NCI-H187 treated with DMSO at 0.1 percent for 48 hours (cell line): ENCODE measurements at places on chromosomes 7 and 10.
A peak's percentile ranks its signal among the peaks of the same experiment; 100 is the strongest.

DNA sequence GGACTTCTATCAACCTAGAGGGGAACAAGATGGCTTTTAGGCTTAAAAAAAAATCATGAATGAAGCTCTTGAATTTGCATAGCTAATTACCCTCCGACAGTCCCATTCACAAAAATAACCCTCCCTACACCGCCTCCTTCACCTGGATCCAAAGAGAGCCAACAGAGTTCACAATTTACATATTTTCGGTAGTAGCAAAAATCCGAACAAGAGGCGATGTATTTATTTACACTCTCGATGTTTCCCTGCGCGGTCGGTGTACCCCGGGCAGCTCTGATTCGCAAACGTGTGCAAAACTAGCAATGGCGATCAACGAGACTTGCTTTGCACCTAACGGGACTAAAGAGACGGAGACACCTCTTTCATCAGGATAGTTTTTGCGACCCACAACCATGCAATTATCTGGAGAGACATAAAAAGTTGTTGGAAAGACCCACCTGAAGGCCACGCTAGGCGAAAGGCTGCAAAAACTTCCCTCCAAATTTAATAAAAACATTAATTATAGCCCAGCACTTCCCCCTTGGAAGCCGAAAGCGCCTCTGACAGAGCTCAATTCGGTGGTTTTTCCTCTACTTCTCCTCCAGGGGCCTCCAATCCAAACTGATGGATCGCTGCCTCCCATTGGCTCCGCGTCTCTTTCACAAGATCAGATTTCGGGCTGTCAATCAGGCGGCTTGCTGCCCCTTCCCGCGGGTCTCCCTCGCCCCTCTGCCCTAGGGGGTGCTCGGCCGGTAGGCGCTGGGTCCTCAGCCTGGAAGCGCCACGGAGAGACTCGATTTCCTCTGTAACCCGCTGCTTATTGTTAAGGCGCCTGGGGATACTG lies at the start of gene ETV1:
TSS of gene ETV1 (minus strand) at position 541 of the 823 bp plus-strand sequence. CDS start 614 bp downstream, outside the sequence.
- DNase-seq, result peak; percentile 36

- peak; percentile 28 for DNase-seq
Observed at GRCh38 chr7:106793015-106793975, 71.8 kb upstream of the PIK3CG start.

- no peak for DNase-seq
Observed at GRCh38 chr10:78397786-78398185, 364.1 kb downstream of the RPS24 start.

DNA sequence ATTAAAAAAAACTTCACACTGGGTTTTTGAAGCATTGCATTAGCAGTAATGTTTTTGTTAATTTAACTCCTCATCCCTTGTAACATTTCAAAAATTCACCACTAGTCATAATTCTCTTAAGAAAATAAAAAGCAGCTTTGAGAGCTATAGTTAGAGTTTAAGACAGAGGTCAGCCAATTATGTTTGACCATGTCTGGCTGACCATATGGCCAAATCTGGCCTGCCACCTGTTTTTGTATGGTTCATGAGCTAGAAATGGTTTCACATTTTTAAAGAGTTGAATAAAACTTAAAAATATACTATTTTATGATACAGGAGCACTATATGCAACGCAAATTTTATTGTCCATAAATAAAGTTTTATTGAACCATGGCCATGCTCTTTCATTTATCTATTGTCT lies 73.0 kb upstream of the LRRTM3 start:
- no peak for DNase-seq

DNA sequence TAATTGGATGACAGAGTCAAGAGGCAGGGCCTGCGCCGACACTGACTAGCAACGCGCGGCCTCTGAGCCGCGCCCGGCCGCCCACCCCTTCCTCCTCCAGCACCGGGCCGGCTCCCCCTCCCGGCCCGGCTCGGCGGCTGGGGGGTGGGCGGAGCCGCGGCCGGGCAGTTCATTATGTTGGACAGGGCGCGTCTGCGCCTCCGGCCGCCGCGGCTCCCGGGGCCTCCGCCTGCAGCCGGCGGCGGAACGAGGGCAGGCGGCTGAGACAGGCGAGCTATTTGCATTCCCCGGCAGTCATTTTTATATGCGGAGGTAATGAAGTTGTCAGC lies 106.7 kb downstream of the SNX10 start:
- DNase-seq, result no peak

DNA sequence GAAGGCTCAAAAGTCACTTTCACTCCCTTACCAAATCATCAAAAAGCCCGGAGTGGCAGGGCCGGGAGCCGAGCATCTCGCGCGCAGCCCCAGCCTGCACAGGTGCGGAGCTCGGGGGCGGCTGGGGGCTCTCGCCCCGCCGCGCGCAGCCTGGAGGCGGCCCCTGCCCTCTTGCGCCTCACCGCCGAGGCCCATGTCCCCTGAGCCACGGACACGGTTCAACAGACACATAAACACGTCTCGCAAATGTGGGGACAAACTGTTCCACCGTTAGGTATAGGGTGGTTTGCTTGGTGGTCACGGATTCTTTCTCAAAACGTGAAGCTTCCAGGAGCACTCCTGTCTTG lies 700 bp downstream of the GSAP start:
- no peak for DNase-seq

DNA sequence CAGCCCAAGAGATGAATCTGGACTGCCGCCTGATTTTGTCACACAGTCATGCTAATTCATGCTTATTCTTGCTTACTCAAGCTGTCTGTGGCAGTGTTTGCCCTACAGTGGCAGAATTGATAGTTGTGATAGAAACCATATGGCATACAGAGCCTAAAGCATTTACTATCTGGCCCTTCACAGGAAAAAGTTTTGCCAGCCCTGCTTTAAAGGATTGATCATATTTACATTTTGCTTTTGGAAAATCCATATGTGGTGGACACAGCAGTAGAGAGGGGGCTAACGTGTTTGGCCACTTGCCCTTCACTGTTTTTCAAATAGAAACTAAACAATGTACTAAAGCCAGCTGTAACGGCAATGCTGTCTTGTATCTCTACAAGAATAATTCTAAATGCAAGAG lies 974.0 kb upstream of the GHITM start:
- DNase-seq, result no peak

DNA sequence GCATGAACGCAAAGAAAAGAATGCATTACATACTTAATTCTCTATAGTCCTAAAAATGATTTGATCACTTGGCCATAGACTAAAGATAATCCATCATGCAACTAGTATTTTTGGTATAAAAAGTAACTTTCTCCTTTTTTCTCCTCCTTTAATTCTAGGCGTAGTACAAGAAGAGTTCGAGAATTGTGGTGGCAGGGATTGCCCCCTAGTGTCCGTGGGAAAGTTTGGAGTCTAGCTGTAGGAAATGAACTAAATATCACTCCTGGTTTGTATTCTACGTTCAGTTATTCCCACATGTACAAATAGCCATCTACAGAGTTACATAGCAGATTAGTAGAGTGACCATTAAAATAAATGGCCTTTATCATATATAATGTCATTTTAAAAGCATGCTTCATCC lies 45.5 kb upstream of the HELLS start:
- no peak for DNase-seq
